Cerebellar cortex (tissue), 1 donor: ENCODE measurements at places on chromosomes 6 and 20.

GRCh38 chr6:77876300-77876699, 223.5 kb downstream of the MEI4 start:
- DNase-seq = no peak

DNA sequence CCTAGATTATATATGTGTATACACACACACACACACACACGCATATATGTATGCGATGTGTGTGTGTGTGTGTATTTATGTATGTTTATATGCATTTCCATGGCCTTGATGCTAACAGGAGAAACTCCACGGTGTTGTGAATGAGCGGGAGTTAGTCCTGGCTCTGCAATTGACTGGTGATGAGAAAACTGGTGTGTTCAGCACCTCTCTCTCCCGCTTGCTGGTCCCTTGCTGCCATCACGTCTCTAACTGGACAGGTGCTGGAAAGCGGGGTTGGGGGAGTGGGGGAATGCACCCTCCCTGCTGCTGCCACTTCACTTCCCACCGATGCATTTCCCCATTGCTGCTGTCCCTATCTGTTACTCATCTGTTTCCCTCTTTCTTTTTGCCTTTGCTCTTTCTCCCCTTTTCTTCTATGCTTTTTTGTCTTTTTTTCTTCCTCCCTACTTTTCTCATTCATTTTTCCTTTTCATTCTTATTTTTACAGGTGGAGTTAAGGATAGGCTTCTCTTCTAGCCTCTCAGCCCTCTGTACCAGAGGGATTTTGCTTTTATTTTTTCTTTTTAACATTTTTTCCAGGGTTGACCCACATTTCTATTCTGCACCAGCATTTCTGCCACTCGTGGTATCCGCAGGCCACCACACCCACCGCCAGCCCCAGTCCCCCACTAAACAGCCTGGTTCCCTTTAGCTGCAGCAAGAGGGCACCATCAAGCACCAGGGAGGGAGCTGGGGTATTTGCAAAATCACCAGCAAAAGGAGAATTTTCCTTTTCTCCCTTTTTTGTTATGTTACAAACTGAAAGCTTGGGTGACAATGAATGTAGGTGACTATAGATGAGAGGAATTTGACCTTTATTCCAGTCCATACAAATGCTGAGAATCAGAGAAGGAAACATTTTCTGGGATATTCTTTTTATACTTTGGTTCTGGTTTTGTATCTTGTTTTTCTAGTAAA, 115.6 kb downstream of the TCP11 start:
- no peak for DNase-seq

- no peak for DNase-seq
Observed at GRCh38 chr6:158987657-158988056, 12.3 kb downstream of the RSPH3 start.

GRCh38 chr6:155341130-155341828, 27.0 kb upstream of the TFB1M start:
- no peak for DNase-seq

- DNase-seq = no peak
Observed at GRCh38 chr6:92354270-92354829, 1065.0 kb downstream of the EPHA7 start.

DNA sequence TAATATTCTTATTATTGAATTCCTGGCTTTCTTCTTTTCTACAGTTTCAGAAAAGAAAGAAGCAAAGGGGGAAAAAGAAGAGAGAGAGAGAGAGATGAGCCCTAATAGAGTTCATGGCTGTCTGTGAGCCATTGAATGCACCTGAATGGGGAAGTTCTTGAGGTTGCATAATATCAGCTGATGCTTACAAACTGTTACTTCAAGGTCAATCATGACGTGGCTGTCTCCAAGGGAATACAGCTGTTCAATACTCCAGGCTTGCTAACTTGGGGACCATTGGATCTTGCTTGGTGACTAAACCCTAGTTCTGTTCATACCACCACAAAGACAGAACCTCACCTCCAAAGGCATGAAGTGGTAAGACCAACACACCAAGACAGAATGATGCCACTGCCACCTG, 180.4 kb downstream of the ADGRG6 start:
- DNase-seq = no peak
